ENCODE measurements at places on chromosomes 3 and 15.
A peak's percentile ranks its signal among the peaks of the same experiment; 100 is the strongest.

GRCh38 chr3:126780666-126781065 is 76.6 kb downstream of the CHCHD6 start:
- no peak for DNase-seq

DNA sequence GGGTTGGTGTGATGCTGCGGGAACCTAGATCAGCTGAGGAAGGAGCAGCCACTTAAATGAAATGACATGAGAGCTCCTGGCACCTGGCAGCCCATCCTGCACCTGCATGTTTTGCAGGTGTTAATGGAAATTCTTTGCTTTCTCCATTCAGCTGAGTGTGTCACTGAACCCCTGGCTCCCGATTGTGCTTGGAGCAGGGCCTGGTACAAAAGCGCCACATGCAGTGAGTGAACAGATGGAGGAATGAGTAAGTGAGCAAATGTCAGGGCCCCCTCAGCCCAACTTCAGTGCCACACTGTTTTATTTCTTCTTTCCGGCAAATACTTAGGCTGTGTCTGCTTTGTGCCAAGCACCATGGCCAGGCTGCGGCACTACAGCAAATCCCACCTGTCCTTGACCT is 132.2 kb downstream of the ASB7 start:
- no peak for DNase-seq

DNA sequence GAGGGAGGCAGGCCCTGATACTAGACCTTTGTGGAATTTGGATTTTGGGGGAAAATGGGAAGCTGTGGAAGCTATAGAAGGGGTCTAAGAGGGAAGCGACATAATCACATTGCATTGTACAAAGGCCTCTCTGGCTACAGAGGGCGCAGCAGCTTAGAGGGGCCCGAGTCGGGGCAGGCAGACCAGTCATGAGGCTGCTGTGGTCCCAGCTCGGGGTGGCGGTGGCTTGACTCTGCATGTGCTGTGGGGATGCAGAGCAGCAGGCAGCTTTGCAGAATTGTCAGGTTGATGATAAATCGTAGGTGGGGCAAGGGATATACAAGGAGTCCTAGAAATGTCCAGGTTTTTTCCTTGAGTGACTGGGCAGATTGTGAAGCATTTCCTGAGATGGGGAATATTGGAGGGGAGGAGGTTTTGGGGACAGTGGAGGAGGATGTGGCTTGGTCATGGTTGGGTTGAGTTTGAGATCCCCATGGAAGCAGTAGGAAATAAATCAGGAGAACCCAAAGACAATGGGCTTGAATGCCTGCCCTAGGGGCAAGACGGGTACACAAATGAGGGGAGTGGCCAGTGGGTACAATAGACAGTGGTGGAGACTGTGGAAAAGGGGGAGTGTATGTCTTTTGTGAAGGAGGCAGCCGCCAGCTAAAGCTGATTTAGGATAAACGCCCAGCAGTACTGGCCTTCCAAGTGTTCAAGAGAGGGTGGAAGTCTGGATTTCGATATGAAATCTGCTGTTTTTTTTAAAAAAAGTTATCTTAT is 94.1 kb downstream of the HMG20A start:
- no peak for DNase-seq

GRCh38 chr3:136778865-136779264 is 26.7 kb upstream of the STAG1 start:
- no peak for DNase-seq

DNA sequence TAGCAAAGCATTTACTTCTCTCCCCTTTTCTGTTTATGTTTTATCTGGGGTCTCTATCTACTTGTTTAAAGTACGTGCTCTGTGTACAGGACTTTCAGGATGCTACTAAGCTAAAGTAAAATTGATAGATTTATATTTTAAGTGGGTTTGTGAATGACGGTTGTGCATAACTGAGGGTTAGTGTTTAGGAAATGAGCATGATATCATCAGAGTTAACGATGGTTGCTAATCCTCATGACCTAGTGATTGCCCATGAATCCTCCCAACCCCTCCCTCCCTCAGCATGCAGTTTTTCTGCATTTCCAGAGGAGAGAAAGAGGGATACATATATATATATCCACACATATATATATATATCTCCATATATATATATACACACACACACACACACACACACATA is 957.2 kb downstream of the TUSC7 start:
- no peak for DNase-seq

DNA sequence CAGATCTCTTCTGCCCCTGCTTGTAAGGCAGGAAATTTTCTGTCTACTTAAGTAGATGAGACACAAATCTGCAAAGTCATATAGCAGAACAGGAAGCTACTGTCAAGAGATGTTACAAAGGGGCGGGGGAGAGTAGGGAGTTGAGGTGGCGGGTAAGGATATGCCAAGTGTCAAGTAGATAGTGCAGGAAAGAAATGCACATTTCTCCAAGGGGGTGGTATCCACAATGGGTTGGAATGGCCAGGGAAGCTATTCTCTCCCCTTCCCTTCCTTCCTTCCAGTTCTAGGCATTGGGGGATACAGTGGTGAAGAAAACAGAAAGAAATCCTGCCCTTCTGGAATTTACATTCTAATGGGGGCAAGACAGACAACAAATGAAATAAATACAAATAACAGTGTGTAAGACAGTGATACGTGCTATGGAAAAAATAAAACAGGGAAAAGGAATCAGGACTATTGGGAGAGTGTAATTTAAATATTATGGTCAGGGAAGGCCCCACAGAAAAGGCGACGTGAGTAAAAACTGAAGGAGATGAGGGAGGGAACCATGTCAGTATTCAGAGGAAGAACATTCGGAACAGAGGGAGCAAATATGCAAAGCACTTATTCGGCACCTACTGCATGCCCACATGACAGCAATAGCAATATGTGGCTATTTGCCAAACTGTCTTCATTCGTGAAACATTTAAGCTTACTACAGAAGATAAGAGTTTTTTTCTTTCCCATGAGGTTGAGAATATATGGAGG is 42.8 kb upstream of the RNU6-1 start:
- DNase-seq, result no peak

GRCh38 chr3:197029511-197030167 is at the start of gene MELTF:
MELTF (minus strand) TSS chr3:197029817; CDS start chr3:197029702, 115 bp downstream.
- peak; percentile 44 for DNase-seq

DNA sequence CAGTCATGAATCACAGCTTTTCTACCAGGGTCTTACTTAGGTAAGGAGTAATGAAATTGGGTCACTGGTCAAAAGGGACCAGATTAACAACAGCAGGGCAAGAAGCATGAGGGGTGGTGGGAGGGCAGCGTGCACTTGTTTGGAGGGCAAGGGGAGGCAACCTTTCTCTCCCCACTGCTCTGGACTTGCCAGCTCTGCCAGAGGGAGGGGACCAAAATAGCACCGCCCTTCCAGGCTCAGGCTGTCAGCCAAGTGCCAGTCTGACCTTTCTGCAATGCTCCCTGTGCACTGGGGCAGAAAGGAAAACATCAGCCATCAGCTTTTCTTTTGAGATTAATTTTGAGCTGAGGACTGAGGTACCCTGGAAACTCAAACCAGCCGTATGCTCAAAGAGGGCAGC is 4.5 kb upstream of the ULK3 start:
- DNase-seq, result no peak

GRCh38 chr3:17846466-17846865 is 104.0 kb upstream of the TBC1D5 start:
- no peak for DNase-seq

DNA sequence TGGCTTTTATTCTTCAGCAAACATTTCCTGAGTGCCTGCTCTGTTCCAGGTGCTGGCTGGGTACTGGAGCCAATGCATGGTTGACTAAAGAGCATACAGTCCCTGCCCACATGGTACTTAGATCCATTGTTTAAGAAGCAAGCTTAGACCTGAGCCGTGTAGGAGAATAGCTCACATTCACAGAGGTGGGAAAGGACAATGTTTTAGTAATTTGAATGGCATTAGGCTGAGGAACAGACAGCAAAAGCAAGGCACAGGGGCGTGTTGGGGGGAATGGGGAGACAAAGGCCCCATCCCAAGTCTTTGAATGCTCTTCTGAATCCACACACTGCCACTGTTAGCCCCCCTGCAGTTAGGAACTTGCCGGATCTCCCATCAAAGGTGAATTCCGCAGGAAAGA is 388.2 kb upstream of the RGMA start:
- no peak for DNase-seq

DNA sequence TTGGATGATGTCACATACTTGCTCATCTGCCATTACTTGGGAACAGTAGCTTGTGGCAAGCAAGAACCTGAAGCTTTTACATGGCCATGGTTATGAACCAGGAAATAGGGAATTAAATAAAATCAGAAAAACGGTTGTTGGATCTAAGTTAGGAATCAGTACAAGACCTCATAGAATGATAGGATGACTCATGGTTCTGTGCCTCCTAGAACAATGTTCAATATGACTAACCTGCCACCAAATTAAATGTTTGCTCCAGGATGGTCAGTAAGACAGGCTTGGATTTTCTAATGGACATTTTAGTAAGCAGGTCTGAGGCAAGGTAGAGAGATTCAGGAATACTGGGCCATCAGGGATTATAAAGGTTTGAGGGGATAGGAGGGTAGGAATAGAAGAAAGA is 218.9 kb downstream of the PLOD2 start:
- DNase-seq, result no peak

GRCh38 chr3:192060160-192060781 is 599.3 kb downstream of the PYDC2 start:
- DNase-seq, result no peak

- DNase-seq, result peak; percentile 5
Measured at GRCh38 chr15:72474466-72474911, 359 bp downstream of the ARIH1 start.

- no peak for DNase-seq
Measured at GRCh38 chr3:111596328-111596727, 1.2 kb upstream of the ZBED2 start.

DNA sequence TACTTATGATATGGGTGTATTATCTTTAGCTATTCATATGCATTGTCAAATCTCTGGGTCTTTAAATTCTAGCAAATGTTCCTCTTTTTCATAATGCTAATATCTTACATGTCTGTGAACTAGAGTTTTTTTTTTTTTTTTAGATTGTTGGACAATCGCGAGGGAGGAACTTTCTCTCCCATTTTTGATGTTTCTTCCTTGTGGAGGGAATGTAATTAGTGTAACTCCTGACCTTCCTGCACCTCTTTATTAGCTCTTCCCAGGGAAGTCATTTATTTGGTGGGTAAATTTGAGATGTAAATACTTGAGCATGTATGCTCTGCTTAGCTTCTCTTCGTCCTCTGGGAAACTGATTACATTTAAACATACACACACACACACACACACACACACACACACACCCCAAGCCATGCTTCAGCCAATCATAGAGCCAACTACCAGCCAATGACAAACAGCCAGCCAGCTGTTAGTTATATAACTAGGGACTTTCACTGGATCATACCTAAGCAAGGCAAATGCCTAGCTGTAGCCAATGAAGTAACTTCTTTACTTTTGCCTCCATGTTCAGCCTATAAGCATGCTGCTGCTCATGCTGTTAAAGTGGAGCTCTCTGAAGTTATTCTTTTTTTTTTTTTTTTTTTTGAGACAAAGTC is 8.3 kb upstream of the USP8 start:
- no peak for DNase-seq

DNA sequence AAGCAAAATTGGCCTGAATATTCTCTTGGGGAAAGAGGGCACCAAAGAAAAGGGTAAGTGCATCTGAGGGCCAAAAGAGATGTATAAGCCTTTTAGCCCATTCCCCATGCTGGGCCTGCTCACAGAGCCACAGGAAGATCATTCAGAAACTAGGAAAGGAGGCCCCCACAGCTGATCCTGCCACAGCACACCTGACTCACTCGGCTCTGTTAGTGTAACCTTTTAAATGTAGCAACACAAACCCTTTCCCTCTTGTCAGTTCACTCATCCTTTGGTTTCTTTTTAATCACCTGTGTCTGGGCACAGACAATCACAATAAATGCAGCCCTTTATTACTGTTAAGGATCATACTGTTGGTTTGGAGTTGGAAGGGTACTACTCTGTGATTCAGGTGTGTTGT is 69.9 kb downstream of the PDCD6IP start:
- DNase-seq, result no peak

DNA sequence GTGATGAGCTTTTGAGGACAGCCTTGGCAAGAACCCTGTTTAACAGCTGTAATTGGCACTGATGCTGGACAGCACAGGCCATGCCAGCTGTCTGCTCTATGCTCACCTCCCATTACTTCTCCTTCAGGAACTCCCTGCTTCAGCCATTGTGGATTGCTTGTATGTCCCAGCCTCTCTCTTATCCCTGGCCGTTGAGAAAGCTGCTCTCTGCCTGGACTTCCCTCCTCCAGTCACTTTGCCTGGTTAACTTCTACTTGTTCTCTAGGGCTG is 444.5 kb downstream of the EPHB1 start:
- no peak for DNase-seq

DNA sequence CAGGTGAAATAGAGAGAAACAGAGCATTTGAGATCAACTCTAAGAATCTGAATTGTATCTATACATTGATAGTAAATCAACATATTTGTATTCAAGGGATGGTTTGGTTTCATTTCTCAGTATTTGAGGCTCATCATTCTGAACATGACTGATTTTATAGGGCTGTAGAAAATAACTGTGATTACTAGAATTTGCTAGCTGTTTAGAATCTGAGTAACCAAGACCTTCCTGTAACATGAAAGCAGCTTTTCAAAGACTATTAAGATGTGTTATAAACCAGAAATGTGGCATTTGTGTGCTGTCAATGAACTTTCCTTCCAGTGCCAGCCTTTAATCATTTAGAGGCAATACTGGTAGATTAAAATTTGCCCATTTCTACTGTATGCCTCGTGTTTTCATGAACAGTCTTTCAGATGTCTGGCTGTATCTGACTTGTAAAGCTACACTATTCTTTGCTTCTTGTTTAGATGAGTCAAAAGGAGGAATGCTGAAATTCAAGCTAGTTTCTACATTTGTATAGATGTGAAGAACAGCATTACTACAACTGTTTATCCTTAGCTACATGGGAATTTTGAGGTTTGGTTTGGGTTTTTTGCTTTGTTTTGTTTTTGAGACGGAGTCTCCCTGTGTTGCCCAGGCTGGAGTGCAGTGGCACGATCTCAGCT is 137.3 kb upstream of the BHLHE40 start:
- no peak for DNase-seq

DNA sequence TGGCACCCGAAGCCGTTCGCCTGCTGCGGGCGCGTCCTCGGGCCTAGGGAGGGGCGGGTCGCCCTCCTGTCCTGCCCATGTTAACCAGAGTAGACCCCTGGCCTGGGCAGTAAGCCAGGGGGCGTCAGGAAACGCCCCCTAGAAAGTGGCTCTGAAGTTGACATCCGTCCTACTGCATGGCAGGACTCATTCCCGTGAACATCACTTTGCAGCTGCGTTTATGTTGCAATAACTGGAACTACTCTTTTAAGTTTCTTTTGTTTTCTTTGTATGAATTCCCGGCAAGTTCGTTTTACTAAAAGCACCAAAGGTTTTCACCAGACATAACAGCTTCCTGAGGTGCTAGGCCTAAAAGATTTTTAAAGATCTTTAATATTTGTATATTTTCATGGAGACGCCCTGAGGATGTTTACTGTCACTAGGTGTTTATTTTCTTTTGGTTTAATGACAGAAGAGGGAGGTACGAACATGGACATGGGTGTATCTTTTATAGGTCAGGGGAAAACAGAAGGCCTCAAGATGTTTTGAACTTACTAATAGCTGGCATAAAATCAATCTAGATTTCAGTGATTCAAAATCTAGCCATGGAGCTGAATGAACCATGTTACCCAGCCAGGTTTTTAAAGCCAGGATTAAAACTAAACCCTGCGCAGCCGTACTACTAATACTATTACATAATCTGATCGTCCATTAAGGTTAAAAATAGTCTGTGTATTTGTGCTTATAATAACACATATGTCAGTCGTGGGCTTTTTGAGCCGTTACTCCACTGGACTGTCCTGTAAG is 1.0 kb downstream of the C15orf61 start:
- no peak for DNase-seq

GRCh38 chr15:26442680-26443079 is 330.2 kb downstream of the GABRB3 start:
- DNase-seq, result no peak
